ENCODE measurements at places on chromosomes 3 and 15.

GRCh38 chr15:67244971-67245478, 9.4 kb downstream of the AAGAB start:
- DNase-seq: no peak

DNA sequence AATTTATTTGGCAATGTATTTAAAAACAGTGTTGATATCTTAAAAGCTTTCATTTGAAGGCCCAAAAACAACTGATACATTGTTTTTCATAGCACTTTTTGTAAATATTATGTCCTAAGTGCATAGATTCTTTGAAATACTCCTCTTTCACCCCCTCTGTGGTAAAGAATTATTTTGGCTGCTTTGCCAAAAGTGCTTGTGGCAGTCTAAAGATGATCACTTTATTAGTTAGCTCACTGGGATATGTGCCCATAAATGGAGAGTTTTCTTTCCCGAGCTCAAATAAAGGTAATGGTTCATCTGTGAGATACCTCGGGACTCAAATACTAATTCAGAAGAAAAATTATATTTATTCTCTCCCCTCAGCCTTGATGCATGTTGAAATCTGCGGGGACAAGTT, 16.7 kb downstream of the AKAP13 start:
- DNase-seq: no peak

- no peak for DNase-seq
Observed at GRCh38 chr3:9244495-9245183, 4.8 kb downstream of the SRGAP3 start.

DNA sequence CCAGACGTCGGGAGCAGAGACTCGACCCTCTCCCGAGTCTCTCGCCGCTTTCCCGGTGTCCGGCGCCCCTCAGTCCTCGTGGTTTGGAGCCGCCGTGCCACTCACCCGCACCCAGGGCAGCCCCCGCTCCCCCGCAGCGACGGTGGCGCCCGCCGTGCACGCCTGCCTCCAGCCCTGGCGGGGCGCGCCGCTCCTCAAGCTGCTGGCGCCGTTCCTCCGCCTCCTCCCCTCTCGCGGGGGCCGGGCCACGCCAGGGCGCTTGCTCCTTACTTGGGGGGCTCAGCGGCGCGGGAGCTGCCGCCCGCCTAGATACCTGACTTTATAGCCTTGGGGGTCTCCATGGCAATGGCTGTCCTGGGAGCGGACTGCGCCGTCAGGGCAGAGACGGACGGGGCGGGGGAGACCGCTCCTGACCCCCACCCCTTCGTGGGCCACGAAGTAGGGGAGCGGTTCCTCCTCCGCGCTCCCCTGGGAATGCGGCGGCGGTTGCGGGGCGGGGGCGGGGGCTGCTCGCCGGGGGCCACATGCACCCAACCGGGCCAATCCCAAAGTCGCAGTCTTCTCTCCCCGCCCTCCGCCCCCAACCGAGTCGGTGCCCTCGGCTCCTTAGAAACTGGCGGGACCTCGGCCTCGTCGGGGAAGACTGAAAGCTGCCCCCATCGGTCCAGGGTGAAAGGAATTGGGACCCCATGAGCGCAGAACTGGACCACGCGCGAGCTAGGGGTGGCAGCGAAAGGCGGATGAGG, at the start of gene ANKRD63:
TSS of gene ANKRD63 (minus strand) at position 196 of the 746 bp plus-strand sequence. CDS start 478 bp downstream, outside the sequence.
- DNase-seq: no peak

DNA sequence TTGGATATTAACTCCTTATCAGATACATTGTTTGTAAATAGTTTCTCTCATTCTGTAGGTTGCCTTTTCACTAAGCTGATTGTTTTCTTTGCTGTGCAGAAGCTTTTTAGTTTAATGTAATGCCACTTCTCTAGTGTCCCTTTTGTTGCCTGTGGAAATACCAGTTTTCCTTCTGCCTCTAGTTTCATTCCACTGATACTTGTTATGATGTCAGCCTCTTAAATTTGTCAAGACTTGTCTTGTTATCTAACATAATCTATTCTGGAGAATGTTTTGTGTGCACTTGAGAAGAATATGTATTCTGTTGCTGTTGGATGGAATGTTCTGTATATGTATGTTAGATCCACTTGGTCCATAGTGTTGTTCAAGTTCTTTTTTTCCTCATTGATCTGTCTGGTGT, 18.0 kb upstream of the CEP152 start:
- no peak for DNase-seq

DNA sequence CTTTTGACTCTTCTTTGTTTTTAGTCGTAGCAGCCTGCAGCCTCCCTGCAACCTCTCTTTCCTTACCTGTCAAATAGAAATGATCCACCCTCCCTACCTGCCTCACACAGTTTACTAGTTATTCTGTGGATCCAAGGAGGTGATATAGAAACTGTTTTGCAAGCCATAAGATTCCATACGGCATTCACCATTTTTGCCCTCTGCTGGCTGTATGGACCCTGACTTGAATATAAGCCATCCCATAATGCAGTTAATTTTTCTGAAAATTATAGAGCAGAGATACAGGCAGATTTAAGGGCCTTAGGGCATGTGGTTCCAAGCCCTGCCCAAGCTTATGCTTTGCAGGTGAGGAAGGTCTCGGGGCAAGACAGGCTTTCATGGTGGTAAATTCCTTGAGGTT, 63.8 kb downstream of the CPN2 start:
- no peak for DNase-seq

- DNase-seq: peak; percentile 81
Observed at GRCh38 chr15:75307778-75308390, 25.2 kb downstream of the GOLGA6D start.

DNA sequence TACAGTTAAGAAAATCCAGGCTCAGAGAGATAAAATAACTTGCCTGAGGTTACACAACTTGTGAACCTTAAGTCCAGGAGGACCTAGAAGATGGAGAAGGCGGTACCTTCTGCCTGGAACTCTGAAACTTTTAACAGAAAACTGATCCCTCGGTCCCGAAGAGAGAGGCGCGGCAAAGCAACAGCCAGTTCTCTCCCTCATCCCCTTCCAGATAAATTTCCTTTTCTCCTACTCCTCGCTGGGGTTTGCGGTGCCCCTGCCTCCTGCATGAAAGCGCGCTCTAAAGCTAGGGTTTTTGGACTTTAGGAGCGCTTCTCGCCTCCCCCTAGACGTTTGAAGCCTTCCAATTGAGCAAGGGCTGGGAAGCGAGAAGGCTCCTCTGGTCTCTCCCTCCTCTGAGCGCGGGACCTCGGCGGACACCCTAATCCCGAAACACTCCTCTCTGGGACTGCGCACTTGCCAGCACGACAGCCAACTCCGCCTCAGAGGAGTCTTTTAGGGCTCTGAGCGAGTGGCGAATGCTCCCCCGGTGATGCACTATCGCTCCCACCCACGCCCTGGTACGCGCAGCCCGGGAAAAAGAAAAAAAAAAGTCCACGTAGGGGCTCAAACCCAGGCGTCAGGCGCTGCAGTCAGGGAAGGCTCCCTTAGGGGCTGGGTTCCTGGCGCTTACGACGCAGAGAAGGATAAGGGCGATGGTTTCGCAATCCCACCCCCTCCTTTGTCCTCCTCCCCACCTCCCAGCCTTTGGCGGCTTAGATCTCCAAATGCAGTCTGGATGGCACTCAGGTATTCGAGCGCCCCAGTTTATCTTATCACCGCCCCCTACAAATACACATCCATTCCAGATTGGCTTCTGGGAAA, 7.9 kb upstream of the EOMES start:
- DNase-seq: no peak

DNA sequence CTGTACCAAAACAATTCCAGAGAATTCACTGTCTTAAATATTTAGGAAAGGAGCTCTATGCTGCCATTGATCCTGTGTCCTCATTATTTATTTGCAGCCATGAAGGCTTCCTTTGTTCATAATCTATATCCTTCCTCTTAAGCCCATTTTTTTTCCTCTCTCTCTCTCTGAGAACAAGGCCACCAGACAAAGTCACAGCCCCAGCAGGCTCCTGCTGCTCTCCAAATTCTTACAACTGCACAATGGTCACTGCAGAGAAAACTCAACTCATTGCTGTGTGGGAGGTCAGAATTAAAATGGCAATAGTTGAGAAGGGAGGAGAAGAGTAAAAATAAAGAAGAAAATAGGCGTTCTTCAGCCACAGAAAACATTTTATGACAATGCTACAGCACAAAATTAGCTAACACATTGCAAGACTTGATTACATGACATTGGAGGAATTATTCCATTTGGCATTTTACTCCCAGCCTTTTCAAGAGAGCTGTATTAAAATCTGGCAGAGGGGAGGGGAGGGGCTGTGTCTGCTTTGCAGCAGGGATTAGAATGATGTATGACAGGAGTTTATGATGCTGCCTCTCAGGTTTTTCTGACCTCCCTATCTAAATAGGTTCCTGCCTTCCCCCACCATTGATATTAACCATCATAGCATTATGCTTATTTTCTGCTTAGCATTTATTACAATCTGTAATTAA, 399.7 kb upstream of the THBS1 start:
- DNase-seq: no peak

GRCh38 chr3:68306571-68306970, 625.8 kb downstream of the TAFA4 start:
- no peak for DNase-seq
